ENCODE measurements at places on chromosomes 4 and X. TPM values are rescaled to one million over a fixed set of nuclear protein-coding genes. Genes with fewer than 3 reads are reported as not detected.

USP17L10 gene
- not detected for polyA plus RNA-seq

WNK3 gene
- polyA plus RNA-seq = not detected

DNA sequence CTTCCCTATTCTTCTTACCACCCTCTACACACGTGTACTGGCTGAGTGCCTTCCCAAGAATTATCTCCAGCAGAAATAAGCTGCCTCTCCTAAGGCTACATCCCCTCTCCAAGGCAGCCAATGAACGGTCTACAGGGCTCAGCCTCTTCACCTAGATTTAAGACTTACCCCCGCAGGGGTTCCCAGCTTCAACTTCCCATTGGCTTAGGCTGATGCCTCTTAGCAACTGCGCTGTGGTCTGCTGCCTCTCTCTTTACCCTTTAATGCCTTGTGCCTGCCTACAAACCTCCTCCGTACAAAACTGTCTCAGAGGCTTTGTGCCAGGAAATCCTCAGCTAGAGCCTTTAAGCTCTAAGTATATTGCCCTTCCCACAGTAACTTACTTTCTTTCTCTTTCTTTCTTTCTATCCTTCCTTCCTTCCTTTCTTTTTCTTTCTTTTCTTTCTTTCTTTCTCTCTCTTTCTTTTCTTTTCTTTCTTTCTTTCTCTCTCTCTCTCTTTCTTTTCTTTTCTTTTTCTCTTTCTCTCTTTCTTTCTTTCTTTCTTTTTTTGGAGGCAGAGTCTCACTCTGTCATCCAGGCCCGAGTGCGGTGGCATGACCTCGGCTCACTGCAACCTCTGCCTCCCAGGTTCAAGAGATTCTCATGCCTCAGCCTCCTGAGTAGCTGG lies 15.1 kb upstream of the PIGA start:
- H3K4me1 ChIP-seq = peaks cover 6% of the 10 kb centered on the region
- DNase-seq = no peak
- no peak overlapping the region for H3K4me3 ChIP-seq
- no peak overlapping the region for H3K27ac ChIP-seq
- no peaks in the 10 kb centered on the region for H3K36me3 ChIP-seq
- H3K27me3 ChIP-seq = peaks cover 11% of the 10 kb centered on the region

- DNase-seq = no peak
- no peak overlapping the region for H3K4me3 ChIP-seq
- H3K27me3 ChIP-seq = no peaks in the 10 kb centered on the region
- no peaks in the 10 kb centered on the region for H3K4me1 ChIP-seq
Observed at GRCh38 chr4:68434277-68434676, 13.0 kb upstream of the TMPRSS11E start.

Measured in CD14-positive monocyte (primary cell).